Activated T-cell treated with anti-CD3 and anti-CD28 coated beads for 4 hours (primary cell): ENCODE measurements at places on chromosomes 2 and 18.

GRCh38 chr2:88857274-88857741 is 165.8 kb downstream of the RPIA start:
- DNase-seq, result no peak

DNA sequence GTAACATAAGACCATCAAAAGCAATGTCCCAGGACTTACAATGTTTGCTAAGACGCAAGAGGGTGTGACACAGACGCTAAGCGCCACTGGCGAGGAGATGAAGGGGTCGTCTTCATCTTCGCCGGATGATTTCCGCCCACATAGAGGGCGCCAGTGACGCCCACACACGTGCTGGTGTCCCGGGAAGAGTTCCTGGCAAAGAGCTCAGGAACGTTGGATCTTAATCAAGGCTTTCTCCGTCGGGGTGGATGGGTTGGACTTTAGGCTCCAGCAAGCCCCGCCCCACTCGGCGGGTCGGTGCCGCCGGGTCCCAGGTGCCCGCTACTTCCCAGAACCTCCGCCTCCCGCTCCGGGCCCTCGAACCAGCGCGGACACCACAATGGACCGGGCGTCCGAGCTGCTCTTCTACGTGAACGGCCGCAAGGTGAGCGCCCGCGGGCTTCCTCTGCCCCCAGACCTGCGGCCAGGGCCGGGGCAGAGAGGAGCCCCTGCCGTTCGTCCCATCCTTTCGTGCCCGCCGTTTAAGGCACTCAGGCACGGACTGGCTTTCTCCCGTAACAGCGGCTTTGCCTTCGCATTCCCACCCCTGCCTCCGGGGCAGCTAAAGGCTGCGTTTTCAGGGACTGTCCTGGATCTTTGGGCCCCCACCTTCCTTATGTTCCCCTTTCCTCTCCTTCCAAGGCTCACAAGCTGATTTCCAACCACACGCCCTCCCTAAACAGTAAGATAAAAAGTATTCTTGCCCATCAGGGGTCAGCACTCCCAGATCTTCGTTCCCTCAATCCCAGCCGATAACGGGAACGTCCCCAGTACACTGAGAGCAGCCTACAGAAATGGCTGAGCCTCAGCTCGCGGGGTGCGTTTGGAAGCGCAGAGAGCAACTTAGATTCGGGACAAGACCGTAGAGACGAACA is at the start of gene AOX1:
TSS of gene AOX1 (plus strand) at position 285 of the 914 bp plus-strand sequence. CDS start at position 380, 95 bp downstream.
- no peak for DNase-seq

DNA sequence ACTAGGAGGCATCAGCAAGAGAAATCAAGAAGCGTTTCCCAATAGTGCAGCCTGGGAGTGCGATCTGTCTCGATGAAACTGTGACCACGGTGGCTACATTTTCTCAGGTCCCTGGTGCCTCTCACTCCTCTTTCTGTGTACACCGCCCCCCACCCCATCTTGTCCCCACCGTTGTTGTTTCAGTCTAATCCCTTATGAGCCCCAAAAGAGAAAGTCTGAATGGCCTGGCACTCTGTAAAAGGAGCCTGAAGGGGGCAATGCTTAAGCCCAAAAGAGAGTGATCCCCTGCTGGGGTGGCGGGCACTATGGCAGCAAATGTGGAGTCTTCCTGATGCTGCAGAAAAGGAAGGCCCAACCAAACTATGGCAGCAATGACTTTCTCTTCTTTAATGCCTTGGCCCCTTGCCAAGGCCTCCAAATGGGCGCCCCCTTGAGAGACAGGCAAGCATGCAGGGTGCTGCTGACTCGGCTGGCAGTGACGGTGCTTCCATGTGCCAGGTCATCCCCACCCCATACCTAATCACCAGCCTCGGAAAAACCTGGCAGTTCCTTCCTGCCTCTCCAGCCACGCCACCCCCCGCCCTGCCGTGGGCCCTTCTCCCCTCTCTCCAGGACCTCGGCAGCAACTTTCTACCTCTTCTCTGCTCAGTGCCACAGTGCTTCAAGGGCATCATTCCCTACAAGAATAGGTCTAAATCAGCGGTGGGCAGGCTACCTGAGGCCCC is 123.0 kb downstream of the CYP26B1 start:
- no peak for DNase-seq

DNA sequence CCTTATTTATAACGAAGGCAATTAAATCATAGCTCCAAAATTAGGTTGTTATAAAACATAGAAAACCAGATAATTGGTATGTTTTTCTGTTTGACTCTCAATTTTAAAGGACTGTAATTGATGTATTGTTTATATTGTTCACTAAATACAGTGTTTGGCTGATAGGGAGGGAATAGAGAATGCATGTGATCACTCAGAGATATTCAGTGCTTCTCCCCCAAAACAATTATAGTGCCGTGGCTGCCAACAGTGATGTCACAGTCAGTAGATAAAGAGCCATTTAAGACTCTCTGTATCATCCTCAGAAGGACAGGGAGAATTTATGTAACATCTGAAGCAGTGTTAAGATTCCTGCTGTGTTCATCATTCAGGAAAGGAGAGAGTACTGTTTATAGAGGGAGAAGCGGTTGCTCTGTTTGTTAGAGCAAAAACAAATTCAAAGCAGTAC is 69.6 kb downstream of the PHLPP1 start:
- no peak for DNase-seq

- no peak for DNase-seq
Observed at GRCh38 chr2:62774555-62775366, 69.2 kb downstream of the EHBP1 start.

DNA sequence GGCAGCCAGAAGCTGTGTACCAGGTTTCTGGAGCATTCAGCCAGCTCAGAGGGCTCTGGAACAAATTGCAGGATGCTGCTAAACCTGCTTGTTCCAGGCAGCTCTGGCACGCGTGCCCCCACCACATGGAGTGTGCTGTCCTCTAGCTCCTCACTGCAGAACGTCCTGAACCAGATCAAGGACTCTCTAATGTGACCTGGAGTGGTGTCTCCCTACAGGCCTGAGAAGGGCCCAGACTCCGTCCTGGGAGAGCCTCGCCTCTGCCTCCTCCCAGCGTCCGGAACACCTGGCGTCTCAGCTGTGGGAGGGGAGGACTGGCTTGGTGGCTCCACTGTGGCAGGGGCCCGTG is 115.6 kb upstream of the GPC1 start:
- no peak for DNase-seq

- no peak for DNase-seq
Observed at GRCh38 chr2:220167956-220168355, 540.5 kb downstream of the SLC4A3 start.

- DNase-seq, result no peak
Observed at GRCh38 chr2:50773211-50773932, 258.6 kb downstream of the NRXN1 start.

- DNase-seq, result no peak
Observed at GRCh38 chr2:18475884-18476283, 84.6 kb downstream of the RDH14 start.

DNA sequence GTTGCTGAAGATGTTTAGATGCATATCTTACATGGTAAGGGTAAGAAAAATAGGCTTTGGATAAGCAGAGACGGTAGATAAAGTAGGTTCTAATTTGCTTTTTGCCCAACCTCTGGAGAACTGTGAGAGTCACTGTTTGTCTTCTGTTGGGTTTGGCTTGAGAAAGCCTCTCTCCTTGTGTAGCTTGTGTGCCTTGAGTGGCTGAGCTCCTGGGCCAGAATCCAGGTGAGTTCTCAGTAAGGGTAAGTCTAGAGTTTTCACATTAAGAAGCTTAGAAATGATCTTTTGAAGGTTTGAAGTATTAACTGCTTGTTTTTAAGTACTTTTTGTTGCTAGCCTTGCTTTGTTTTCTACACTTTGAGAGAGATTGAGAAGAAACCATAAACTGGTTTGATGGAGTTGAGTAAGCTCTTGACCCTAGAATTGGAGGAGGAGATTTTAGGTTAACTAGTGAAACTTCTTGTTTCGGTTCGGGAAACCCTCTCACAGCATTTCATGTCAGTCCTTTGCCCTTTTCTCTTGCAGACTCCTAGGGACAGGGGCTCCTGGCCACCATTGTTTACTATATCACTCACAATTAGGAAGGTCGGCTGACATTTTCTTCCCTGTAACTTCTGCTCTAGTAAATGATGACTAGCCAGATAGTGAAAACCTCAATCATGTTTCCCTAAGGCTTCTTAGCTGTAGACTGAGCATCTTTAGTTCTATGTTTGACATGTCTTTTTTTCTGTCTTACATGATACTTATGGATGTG is 26.0 kb downstream of the MAP4K4 start:
- DNase-seq, result no peak

GRCh38 chr2:134704173-134704572 is 14.6 kb downstream of the TMEM163 start:
- DNase-seq, result no peak
